Stimulated activated CD8-positive, alpha-beta memory T cell treated with anti-CD3 and anti-CD28 coated beads, Interleukin-4, amount 100 ng/mL, for 48 hours (primary cell): ENCODE measurements at places on chromosomes 3 and 15.

GRCh38 chr3:115052906-115053305, 94.2 kb downstream of the ZBTB20 start:
- no peak for DNase-seq

DNA sequence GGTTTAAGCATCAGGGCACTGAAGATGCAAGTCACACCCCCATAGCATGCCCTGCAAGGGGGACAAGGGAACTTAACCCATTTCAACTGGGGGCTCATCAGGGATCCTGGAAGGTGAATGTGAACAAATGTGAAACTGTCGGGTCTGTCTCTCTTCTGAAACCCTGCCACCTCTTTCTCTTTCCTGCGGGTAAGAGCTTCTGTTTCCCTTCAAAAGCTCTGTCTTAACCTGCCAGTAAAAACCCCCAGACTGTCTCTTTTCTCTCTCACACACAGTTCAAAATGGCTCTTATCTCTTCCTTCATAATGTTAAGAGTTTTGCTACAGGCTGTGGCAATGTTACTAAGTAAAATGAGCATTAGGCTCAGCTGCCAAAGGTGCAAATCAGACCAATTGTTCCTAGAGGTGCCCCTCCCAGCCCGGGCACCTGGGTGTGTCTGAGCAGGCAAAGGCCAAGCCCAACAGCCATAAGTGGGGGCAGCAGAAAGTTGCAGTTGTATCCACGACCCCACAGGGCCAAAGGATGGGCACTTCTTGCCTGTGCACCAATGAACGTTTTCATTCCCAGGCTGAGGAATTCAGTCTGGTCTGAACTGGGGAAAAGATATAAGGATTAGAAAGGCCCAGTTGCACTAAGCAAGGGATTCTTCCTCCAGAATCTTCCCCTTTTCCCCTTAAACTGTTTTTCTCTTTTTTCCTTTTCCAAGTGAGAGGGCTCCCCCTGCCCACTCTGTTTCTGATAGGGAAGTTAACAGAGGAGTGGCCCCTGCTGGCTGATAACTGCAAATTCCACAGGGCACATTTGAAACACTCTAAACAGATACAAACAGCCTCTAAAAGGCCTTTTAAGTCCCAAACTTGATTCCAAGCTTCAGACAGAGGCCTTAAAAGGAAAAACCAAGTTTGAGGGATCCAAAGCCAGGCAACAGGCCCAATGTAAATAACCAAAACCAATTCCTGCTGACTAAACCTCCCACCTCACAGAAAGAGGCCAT, 113.8 kb upstream of the EPHA6 start:
- DNase-seq = no peak

DNA sequence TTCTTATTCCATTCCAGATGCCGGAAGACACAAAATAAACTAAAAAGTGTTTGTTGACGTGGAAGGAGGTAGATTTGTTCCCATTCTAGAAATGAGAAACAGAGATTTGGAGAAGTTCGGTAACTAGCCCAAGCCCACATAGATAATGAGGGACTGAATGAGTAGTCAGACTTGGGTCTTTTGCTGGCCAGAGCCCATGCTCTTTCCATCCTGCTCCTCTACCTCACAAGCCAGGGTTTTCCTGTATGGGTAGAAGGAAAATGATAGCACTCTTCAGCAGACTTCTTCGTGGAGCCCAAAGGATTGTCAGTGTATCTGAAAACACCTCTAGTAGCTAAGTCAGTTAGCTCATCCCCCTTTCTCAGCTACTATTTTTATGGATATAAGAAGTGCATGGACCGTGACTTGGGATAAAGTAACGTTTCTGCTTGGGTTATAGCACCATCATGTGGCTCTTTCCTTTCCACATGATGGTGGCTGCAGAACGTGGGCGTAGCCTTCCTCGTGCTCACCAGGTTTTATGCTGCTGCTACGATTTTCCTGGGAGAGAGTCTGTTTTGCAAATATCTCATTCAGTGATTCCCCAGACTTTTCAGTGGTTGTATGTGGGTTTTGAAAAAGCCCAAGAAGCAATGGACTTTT, 84.6 kb downstream of the DGKG start:
- no peak for DNase-seq

DNA sequence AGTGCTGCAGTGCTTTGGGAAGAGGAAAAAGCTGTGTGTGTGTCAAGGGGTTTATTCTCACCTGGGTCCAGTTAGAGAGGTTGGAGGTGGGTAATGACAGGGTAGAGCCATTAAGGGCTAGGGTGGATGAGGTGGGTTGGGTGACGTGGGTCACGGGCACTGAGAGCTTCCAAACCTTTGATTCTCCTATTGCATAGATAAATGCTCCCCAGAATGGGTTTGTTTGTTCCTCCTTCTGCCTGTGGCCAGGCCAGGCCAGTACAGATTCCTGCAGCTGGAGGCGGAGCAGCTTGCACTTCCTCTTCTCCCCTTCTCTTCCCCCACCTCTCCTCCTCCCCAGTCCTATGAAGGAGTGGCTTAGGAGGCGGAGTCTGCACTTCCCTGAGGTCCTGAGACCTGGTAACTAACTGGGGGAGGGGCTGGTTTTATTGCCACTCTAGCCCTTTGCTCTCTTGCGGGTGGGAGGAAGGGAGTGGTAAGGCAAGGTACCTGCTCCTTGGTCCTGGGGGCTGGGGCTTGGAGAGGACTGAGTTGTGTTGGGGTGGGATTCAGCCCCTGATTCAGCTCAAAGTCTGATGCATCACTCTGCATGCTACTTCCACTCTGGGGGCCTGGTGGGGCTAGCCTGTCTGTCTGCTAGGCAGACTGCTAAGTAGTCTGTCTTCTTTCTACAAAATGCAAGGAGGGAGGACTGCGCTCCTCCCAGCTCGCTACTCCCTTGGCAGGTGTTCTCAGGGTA, 3.5 kb downstream of the SPINT1 start:
- no peak for DNase-seq

DNA sequence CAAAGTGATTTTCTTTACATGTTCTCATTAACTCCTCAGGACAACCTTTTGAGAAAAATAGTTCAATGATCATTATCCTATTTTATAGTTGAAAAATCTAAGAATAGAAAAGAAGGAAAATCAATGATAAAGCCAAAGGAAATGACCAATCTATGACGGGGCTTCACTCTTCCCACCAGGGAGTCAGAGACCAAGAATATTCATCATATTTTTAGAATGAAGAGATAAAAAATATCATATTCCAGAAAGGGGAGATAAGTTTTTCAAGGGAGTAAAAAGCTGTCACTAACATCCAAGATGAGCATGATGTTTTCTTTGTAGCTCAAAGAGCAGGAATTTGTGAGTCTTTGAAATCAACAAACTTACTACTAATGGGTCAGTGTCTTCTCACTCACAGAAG, 71.5 kb upstream of the LPP start:
- DNase-seq = no peak

GRCh38 chr15:62106096-62106495, 39.3 kb downstream of the C2CD4A start:
- no peak for DNase-seq

DNA sequence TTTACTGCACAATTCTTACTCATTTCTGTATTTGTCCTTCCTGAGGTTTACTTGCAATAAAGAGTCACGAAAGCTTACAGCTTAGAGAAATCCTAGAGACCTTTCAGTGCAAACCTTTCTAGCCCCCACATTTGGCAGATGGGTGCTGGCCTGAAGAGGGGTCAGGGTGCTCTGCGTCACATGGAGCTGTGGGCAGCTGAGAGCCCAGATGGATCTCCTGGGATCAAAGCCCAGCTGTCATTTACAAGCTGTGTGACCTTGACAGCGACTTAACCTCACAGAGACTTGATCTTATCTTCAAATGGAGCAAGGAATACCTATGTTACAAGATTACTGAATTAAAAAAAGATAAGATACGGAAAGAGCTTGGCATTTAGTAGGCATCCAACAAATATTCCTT, 24.0 kb upstream of the RAF1 start:
- DNase-seq = no peak

GRCh38 chr15:37094915-37095711, 5.2 kb downstream of the MEIS2 start:
- DNase-seq = no peak

DNA sequence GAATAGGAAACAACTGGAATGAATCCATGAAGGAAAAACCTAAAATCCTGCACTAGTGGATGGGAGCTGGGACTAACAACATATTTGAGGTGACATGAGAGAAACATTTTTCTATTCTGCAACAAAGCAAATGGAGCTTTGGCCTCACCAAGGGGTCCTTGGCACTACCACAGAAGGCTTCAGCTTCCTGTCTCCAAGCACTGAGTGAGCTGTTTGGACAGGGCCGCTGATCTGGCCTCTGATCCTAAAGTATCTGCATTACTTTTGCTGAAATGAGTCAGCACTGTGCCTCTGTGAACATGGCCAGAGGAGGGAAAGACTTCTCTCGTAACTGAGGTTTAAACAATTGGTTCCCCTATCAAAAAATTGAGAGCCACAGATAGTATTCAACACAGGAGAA, 9.0 kb downstream of the ARPP21 start:
- DNase-seq = no peak

- DNase-seq = no peak
Observed at GRCh38 chr3:21117370-21117769, 633.6 kb downstream of the ZNF385D start.

DNA sequence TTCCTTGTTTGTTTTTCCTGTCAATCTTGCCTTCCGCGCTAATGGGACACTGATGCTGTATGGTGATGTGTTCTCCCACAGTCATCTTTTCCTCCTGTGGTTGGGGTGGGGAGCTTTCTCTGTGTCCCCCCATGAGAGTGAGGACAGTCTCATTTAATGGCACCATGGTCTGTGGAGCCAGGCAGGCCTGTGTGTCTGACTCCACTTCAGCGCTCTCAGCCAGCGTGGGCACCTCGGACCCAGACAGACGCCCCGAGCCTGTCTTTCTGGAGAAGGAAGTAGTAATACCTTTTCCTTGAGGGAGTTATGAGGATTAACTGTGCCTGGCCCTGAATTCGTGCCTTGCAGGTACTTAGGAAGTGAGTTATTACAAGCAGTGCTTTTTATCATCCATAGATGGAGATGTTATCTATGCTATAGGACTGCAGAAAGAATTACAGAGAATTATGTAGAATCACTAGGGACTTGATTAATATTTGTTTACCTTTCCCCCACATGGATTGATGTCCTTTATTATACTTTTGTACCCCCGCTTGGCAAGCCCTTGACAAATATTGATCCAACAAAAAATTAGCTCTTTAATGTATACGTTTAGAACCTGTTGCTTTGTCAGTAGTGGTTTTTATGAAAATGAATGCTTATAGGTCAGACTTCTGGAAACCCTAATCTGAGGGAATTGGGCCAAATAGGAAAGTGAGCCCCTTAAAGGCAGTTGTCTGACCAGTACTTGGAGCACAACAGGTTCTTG, 152.4 kb downstream of the PGPEP1L start:
- no peak for DNase-seq

DNA sequence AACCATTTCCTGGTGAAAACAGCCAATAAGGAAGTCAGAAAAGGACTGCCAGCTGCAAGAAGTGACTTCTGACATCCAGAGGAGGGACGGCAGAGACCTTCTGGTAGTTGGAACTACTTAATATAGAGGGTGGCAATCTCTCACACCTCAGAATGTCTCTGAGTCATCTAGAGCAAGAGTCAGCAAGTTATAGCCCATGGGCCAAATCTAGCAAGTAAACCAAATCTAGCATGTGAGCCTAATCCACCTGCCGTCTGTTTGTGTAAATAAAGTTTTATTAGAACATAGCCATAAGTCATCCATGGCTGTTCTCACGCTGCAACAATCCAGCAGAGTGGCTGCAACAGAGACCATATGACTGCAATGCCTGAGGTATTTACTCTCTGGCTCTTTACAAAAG, 160.5 kb upstream of the NR2E3 start:
- no peak for DNase-seq

- DNase-seq = no peak
Observed at GRCh38 chr3:62676689-62677271, 198.4 kb downstream of the CADPS start.

DNA sequence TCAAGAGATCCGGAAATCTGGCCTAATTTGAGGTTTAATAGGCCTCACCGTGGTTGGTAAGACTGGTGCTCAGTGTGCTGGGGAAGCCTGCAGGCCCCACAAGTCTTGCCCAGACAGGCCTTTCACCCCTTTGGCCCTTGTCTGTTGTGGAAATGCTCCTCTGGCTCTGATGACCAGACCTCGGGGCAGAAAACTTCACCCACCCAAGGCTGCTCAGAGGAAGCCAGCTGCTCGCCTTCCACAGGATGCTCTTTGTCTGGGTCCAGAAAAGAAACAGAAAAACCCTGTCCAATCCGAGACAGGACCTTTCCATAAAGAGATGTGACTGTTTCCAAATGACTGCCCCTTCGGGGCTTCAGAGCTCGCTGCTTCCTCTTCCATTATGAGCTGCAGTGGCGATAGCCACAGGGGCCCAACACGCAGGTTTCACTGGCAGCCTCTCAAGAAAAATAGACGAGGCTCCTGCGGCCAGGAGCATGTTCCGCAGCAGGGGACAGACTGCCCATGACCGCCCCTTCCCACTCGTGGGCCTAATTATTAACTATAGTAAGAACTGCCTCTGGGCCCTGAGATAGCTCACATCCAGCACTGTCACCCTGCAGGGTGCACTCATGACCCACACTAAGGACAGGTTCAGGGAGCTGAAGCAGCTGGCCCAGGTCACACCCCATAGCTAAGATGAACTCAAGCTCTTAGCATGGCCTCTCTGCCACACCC, 6.8 kb upstream of the SNX22 start:
- no peak for DNase-seq

GRCh38 chr15:62512904-62513303, 347.8 kb upstream of the C2CD4B start:
- DNase-seq = no peak

GRCh38 chr3:193780810-193781478, 187.9 kb downstream of the OPA1 start:
- DNase-seq = peak; percentile 47

GRCh38 chr3:81426826-81427577, 334.4 kb downstream of the GBE1 start:
- no peak for DNase-seq

DNA sequence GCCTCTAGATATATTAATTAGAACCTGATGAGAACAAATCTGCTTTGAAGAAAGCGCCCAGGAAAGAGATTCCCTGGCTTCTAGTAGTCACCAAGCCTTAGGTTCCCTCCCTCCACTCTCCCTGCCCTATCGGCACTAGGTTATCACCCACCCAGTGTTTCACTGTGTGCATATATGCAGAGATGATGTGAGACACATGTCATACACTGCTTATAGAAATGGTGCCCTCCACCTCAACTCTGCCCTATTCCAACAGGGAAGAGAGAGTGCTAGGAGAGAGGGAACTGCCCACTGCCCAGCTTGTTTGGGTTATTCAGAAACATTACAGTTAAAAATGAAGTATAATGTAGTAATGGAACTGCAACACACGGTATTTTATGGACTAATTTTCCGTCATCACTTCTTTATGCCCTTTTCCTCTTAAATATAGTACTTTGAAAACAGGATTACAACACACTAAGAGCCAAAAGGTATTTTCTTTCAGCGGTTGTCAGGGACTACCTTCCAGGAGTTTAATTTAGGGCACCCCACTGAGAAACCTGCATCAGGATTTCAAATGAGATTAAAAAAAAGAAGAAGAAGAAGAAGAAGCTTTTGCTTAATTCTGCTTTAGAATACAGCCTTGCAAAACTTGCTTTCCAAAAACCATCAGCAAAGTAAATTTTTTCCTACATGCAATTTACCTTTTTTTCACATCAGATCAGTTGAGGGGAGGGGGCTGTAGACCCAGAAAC, 55.3 kb downstream of the MEIS2 start:
- DNase-seq = no peak

- no peak for DNase-seq
Observed at GRCh38 chr15:98787194-98787593, 138.9 kb downstream of the IGF1R start.

GRCh38 chr3:146646261-146646660, 41.1 kb upstream of the PLSCR5 start:
- DNase-seq = no peak
